ENCODE measurements at places on chromosomes 3 and 15.

DNA sequence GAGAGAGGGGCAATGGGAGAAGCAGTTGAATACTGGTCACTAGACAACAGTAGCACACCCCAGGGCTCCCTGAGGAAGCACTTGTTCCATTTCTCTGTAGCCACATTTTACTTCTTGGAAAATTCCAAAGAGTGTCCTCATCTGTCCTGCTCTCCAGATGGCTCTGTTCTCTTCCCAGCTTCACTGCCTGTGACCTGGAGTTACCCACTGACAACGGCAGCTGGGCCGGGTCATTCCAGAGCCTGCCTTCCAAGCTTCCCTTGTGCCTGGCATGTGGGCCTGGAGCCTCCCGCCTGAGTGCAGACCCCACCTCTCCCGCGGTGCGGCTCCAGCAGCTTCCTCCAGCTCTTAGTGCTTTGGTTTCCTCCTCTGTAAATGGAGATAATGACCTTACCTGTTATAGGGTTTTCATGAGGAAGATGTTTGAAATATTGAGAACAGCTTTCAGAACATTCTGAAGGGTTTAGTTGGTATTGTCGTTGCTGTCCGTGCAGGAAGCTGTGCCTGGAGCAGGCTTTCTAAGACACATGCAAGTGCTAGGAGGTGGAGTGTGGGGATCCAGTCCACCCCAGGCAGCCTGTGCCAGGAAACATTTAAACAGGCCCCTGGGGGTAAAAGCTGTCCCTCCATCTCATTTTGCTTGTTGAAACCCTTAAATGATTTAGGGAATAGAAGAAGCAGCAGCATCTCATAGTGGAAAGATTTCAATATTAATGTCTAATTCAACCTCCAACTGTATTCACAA is 24.8 kb downstream of the EFCC1 start:
- DNase-seq, result no peak

GRCh38 chr15:55237219-55238130 is 40.7 kb upstream of the RSL24D1 start:
- DNase-seq, result no peak

DNA sequence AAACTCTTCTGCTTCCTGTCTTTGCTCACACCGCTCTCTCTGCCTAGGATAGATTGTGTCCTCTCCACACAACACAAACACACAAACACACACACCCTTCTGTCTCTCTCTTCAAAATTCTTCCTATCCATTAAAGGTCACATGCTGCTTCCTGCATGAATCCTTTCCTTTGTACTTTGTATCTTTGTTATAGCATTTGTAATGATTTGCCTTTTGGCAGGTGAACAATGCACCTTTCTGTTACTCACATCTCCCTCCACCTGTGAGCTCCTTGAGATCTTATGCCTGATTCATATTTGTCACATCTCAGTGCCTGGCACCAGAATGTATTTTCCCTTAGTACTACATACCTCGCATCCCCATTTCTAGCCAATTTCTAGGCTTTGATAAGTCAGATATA is 251.4 kb upstream of the UMPS start:
- DNase-seq, result no peak

GRCh38 chr3:10023587-10024310 is 2.5 kb upstream of the FANCD2 start:
- DNase-seq, result no peak

GRCh38 chr3:182808041-182808770 is 14.9 kb downstream of the ATP11B start:
- DNase-seq, result no peak

DNA sequence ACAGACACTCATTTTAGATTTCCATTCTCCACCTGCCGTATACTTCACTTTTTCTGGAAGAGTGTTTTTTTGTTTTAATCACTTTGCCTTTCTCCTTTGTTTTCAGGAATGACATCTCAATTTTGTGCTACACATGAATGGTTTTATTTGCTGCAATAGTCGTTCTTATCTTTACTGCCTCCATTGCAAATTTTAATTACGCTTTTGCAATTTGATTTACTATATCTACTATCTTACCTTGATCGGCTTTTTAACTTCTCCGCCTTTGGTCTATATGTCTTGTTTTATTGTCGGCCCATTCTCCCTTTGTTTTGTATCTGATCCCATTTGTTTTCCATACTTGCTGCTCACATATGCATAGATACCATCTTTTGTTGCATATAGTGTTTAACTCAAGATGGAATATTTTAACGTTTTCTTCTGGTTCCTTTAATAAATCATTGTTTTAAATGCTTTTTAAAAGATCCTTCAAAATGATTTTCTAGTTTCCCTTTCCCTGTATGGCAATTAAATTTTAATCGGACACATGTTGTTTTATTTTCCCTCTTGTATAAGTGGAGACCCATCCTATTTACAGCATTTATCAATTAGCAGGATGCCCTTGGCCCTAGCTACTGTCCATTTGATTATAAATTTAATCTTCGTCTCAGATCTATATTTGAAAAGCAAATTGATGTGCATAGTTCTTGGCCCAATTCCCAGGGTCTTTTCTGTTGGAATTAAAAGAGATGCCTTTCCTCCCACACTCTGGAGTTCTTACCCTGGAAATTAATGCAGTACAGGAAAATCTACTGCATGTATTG is 97.2 kb upstream of the CNTN4 start:
- DNase-seq, result no peak

DNA sequence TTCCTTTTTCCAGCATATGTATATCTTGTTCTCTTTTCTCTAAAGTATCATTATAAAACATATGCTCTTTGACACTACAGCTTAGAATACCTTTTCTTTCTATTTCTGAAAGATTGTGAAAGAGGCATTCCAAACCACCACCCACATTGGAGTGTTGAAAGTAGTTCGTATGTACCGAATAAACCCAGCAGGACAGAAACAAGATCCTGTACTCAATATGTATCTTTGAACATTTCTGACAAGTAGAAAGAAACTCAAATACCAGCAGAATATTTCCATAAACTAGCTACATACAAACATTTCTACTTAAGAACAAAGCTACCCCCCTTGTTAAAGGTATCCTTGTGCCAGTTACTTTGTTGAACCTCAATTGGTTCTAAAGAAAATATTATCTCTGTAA is 415.3 kb upstream of the ALCAM start:
- no peak for DNase-seq

- DNase-seq, result no peak
These were observed 84.3 kb upstream of the NEO1 start for GRCh38 chr15:72967811-72968530.

DNA sequence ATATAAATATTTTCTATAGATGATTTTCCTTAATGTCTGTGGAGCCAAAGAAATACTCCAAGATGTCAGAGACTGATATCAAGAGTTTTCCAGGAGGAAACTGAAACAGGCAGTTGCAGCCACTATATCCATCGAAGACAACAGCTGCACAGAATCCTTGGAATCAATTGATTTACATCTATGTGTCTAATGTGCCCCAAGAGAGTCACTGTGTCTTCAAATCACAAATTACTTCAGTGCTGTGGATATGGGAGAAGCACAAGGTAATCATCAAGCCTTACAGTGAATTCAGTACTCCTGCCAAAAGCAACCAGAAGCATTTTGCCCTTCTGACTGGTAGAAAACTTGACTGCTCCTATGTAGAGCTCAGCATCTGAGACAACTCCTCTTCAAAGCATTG is 51.1 kb downstream of the CPNE4 start:
- DNase-seq, result no peak

DNA sequence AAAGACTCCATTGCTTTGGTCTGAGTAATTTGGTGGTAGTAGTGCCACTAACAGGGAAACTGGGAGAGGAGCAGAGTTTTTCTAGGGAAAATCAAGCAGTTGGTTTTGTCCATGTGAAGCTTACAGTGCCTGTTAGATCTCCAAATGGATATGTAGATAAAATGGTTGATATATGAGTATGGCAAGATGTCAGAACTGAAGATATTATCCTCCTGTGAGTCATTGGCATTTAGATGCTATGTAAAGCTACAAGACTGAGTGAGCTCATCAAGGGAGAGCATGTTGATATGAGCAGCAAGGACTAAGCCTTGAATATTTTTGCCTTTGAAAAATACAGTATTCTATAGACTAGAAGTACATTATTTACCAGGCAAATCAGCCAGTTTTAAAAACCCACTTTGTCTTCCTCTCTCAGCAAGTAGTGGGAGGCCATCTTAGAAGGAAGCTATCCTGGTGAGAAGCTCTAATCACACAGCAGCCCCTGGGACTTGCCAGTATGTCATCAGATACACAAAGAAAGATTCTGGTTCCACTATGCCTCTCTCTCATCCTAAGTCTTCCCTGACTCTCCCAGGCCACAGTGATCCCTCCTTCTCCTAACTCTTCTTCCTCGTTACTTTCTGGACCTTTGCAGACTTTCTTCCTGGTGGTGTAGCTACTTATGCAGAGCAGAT is 77.4 kb upstream of the ANKRD28 start:
- DNase-seq, result no peak

Data from activated naive CD4-positive, alpha-beta T cell treated with anti-CD3 and anti-CD28 coated beads, Interleukin-2, amount 50 U/mL, for 72 hours (primary cell).